Posterior cingulate gyrus (tissue), 11 donors: ENCODE measurements at places on chromosomes 1 and 21.
A peak's percentile ranks its signal among the peaks of the same experiment; 100 is the strongest.

DNA sequence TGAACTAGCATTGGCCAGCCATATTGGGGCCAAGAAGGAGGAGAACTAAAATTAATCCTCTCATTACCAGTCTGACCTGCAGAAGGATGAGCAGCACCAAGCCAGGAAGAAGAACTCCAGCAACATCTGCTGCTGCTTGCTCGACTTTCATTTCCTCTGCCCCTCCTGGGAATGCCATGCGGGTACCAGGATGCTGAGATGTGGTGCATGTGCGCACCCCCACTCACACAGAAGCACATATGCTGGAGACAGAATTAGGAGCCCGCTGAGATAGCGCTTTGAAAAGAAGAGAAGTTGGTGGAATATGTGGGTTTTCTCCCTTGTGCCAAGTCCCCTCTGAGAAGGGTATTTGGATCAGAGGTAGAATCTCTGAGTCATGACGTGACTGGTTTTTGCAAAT lies 70.4 kb downstream of the PLXNA2 start:
- peak; percentile 81 for DNase-seq

DNA sequence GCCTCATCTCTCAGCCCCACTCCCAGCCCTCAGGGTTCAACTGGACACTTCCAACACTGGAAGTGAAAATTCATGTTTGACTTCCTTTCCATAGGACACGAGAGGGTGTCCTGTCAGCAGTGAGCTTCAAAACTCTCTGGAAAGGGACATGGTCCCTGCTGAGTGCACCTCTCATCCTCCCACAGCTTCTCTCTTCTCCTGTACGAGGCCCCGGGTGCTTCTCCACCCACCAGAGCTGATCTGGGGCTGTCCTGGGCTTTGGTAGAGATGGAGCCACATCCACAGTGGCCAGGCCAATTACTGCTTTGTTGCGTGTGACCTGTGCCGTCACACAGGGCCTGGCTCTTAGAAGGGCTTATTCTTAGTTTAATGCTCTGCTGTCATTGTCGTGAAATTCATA lies 182.3 kb downstream of the RRAGC start:
- DNase-seq, result no peak

- DNase-seq, result no peak
Observed at GRCh38 chr1:1236945-1237873, 5.2 kb downstream of the B3GALT6 start.

GRCh38 chr1:205179842-205180241 lies 31.7 kb downstream of the DSTYK start:
- DNase-seq, result no peak

DNA sequence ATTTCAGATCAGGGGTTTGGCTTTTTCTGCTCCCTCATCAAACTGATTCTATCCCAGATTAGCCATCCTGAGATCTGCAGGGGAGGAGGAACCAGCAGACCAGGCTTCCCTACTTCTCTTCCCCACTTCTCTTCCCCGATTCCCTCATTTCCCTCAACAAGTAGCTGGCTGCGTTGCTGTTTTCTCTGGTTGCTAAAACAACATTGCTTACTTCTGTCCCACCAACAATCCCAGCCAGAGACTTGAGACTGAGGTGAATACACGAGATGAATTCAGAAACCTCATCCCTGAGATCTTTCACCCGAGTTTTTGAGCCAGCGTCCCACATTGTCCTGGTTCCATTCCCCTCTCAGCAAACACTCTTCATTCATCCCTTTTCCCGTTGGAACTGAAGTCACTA lies 22.4 kb downstream of the DYRK3 start:
- DNase-seq, result no peak

GRCh38 chr1:47709019-47709871 lies 271.4 kb downstream of the FOXD2 start:
- DNase-seq, result no peak

- no peak for DNase-seq
Observed at GRCh38 chr21:28867401-28867800, 125.3 kb downstream of the LTN1 start.

GRCh38 chr1:212401042-212401441 lies 13.6 kb downstream of the PACC1 start:
- no peak for DNase-seq

- DNase-seq, result no peak
Observed at GRCh38 chr1:21633992-21634805, 35.0 kb downstream of the RAP1GAP start.

DNA sequence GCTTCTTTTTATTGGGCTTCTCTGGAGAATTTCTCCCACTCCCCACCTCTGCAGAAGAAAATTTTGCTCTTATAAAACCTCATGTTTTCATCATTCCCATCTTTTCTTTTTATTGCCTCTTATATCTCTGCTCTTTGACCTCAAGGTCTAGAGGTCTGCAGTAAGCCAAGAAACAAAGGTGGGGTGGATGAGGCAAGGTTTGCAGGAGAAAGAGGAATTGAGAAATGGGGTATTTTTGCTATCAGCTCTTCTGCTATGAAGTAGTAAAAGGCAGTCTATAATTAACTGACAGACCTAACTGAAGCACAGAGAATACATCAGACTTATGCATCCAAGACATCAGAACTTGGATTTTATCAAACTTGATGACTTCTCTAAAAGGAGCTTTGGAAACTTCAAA lies 22.9 kb downstream of the SYT11 start:
- no peak for DNase-seq

DNA sequence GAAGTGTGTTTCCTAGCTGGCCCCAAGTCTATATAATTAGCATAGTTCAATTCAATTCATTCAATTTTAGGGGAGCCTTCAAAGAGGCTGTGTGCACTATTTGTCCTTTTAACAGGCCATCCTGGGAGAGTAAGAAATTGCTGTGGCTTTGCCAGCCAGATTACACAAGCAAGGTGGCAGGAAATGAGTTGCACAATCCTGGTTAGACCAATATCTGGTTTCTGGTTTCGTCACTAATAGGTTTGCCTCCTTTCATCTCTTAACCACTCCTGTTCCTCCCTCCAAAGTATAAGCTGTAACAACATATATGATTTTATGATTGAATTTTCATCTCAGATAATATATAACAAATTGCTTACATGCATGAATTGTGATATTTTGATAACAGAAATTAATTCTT lies 84.1 kb upstream of the NEGR1 start:
- DNase-seq, result no peak

DNA sequence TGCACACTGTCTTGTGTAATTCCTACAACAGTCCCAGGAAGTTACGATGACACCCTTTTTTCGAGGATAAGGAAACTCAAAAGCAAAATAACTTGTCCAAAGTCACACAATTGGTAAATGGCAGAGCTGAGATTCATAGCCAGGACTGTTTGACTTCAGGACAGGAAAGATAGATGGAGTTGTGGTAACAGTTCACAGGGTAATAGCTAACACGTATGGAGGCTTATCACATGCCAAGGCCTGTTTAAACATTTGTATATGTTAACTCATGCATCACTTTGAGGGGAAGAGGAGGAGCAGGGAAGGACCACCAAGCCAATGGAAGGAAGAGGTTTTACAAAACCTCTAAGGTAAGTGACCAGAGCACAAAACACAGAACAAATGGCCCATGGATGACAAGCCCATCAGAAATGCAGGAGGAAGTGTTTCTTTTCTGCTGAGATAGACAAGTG lies 2.8 kb downstream of the DHCR24 start:
- DNase-seq, result no peak

DNA sequence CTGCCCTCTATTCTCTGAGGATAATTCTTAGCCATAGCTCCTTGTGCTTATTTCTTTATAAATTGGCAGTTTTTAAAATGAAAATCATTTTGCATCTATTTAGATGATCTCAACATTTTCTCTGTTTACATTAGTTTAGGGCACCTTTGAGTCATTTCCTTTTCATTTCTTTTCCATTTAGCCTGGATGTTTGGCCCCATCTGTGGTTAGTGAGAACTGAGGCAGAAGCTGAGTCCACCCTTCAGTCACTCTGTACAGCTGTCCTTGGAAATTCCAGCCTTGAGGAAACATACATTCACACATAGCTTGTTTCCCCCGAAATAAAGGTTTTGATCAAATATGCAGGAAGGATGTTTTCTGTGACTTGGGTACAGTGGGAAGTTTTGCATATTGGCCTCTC lies 123.7 kb downstream of the NTNG1 start:
- DNase-seq, result no peak

DNA sequence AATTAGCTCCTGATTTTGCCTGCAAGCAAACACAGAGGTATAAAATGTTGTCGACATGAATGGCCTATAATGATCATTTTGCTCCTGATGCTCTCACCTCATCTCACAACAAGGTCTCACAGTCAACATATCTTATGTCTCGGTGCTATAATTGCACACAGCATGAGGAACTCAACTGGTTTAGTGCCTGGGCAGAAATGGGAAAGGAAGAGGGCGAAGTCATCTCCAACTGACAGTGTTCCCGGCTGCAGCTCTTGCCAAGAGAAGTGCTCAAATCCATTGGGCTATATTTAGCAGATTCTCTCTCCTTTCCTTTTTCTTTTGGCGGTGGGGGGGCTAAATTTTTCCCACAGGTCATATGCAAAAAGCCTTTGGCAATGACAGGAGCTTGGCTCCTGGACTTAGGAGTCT lies 53.0 kb downstream of the SLC45A1 start:
- no peak for DNase-seq

GRCh38 chr1:68720476-68720875 lies 223.6 kb upstream of the DEPDC1 start:
- no peak for DNase-seq

DNA sequence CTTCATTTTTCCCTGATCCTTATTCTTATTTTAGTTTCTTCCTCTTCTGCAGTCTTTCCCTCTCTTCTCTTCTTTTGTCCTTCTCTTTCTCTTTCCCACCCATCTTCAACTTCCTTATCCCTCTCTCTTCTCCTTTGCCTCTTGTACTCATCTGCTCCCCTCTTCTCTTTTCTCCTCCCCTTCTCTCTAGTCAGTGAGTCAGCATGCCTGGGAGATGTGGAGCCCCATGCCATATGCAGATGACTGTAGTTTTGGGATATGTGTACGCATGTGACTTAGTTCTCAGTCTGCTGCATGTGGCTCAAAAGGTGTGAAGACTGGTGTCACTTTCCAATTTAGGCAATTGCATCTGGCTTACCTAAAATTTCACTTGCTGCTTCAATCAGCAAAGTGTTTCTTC lies 10.4 kb downstream of the DNAJC6 start:
- DNase-seq, result no peak

DNA sequence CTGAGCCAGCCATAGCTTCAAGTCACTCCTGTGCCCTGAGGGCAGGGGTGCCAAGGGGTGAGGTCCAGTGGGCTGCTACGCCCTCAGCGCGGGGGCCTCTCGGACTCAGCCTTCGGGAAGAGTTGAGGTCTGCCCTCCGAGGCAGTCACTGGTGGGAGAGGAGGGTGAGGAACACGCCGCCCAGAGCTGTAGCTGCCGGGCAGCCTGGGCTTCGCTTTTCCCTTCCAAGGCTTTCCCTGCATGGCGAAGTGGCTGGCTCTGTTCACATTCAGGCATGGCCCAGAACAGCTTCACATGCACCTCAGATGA lies 43.0 kb upstream of the C1orf174 start:
- DNase-seq, result no peak

DNA sequence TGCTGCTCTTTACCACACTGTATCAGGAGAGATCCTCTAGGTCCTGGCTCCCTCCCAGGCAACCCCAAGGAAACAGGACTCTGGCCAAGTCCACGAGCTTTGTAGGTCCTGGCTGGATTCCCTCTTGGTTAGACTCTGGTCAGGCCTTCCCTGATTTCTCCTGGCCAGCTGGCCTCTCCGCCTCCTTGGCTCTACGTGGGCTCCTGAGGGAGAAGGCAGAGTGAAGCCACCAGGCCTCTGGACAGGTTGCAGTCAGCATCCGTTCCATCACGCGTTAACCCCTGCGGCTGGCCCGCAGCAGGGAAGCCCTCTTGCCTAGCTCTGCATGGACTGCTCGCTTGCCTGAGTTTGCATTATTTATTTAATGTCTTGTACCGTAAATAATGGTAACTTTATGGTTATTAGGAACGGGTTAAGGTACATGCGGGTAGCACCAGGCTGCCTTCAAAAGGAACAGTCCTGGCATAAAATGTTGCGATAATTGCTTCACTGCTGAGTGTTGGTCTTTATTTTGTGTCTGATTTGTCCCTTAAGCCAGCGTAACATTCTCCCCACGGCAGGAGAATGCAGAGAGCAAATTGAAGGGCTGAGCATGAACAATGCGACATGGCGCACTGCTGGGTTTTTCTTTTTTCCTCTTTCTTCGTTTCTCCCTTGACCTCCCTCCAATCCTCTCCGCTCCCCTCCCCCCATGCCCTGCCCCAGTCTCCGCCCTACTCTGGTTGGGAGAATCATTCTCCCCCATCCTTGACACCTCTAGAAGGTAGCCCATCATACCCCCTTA lies 100.3 kb downstream of the RNF220 start:
- no peak for DNase-seq

DNA sequence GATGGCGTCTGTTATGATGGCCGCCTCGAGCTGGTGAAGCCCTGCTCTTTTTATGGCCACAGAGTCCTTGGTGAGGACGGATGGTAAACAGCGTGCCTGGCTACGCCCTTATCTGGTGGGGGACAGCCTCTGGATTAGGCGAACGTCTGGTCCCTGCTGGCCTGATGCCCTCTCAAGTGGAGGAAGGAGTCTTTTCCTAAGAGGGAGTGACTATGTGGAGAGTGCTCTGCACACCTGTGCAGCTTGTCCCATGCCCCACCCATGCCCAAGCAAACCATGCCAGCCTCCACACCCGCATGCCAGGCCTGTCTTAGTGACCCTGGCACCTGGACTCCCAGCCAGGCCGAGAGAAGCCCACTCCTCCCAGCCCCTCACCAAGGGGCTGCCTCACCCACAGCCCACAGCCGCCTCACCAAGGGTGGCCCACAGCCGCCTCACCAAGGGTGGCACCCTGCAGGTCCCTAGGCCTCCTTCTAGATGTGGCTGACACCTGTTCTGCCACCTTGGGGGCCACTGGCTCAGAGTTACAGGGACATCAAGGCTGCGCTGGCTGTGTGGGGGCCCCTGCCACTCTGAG lies 40.2 kb downstream of the WNT9A start:
- no peak for DNase-seq

DNA sequence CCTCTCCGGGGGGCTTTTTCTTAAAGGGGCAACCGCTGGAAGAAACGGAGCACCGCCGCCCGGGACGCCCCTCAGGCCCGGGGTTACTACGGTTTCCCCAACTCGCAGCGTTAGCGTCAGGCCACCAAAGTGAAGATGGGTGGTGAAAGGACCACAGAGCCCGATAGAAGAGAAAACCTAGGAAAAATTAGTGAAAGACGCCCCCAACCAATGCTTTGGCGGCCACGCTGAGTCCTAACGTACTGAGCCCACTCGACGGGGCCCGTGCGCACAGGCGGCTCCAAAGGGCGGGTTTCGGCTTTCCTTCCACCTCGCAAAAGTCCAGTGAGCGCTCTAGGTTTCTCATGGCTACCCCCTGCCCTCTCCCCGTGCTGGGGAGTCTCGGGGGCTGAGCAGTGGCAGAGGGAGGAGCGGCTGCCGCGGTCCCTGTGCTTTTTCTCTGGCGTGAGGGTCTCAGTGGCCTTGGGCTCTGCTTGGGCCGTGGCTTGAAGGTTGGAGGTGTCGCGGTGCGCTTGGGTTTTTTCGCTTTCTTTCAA lies 12.2 kb upstream of the SPEN start:
- DNase-seq, result no peak

GRCh38 chr1:29802181-29803068 lies 566.1 kb downstream of the PTPRU start:
- DNase-seq, result no peak

- DNase-seq, result no peak
Observed at GRCh38 chr1:119015547-119015946, 27.4 kb upstream of the TBX15 start.
